Psoas muscle (tissue), 8 donors: ENCODE measurements at places on chromosomes 12 and 14.

GRCh38 chr12:58541300-58541690, 379.0 kb downstream of the LRIG3 start:
- no peak for DNase-seq

GRCh38 chr12:84222841-84223240, 689.8 kb downstream of the SLC6A15 start:
- no peak for DNase-seq

- DNase-seq: no peak
These were observed 36.1 kb downstream of the TMCC3 start for GRCh38 chr12:94614288-94614721.

- DNase-seq: no peak
These were observed 1500.7 kb upstream of the FLRT2 start for GRCh38 chr14:84029246-84029645.

DNA sequence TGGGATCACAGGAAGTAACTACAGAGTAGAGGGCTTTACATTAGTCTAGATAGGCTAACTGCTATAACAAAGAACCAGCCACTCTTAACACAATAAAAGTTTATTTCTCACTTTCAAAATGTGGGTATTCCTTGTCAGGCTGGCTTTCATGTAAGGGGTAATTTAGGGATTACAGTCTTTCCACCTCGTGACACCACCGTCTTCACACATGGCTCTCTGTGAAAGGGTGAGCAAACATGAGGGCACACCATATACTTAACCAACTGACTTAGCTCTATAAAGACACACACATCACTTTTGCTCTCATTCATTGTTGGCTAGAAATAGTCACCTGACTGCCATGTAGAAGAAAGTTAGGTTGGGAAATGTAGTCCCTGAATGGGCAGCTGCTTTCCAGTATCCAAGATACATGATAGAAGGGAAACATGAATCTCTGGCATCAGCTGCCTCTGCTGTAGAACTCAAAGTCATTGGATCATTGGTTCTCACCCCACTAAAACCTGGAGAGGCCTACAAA, 66.1 kb upstream of the CRY1 start:
- DNase-seq: no peak

- no peak for DNase-seq
These were observed 21.5 kb downstream of the UBR7 start for GRCh38 chr14:93228550-93228949.
